BJ (cell line): ENCODE measurements at places on chromosomes 5 and 9. TPM values are rescaled to one million over a fixed set of nuclear protein-coding genes. Genes with fewer than 3 reads are reported as not detected.

- no peak for DNase-seq
These were observed 3.8 kb downstream of the P4HA2 start for GRCh38 chr5:132223861-132224260.

GRCh38 chr5:54524082-54524481 lies 6.5 kb downstream of the SNX18 start:
- no peak for DNase-seq

DNA sequence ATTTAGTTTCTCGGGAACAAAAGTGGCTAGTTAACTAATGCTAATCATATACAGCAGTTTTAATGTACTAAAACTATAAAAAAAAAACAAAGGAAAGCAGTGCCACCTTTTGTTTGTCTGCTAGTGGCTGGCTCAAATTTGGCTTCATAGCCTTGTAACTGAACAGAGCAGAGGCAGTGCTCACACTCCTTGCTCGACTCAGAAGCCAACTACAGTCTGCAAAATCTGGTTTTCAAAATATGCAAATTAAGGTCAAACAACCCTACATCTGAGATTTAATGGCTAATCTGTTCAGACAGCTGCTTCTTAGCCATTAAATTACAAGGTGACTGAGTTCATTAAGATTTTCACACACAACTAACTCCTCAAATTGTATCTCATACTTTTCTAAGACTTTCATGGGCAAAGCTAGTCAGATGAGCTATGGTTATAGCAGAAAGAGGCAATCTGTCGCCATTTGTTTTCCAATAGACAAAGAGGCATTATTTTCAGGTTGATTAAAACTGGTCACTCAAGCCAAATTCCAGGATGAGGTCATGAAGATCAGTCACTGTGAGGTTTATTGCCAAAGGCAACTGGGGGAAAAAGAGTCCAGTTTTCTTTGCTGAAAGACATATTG lies 56.8 kb upstream of the EPB41L4A start:
- no peak for DNase-seq

DNA sequence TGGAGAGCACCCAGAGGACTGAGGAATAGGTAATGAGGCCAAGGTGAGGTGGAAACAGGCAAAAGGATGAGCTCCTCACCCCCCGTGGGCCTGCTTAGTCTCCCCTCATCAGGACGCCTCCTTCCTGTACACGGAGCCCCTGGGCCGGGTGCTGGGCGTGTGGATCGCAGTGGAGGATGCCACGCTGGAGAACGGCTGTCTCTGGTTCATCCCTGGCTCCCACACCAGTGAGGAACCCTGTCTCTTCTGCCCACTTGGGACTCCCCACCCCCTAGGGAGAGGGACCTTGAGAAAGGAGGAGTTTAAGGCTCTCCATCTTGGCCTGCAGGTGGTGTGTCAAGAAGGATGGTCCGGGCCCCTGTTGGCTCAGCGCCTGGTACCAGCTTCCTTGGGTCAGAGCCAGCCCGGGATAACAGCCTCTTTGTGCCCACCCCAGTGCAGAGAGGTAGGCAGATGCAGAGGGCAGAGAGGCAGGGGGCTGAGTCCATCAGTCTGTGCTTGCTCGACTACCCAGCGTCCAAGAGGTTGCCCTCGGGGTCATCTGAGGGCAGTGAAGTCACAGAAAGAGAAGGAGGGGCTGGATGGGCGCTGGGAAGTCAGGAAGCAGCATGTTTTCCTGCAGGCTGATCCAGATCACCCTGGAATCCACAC lies 7.0 kb downstream of the DOLK start:
- no peak for DNase-seq

DNA sequence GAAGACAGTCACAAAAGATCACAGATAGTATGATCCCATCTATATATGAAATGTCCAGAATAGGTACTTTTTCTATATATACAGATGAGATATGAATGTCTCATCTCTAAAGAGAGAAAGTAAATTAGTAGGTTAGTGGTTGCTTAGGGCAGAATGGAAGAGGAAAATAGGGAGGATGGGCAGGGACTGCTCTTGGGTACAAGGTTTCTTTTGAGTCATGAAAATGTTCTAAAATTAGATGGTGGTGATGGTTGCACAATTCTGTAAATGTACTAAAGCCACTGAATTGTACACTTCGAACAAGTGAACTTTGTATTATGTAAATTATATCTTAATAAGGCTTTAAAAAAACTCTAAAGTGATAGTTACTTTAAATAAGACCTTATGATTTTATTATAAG lies 59.6 kb upstream of the GRAMD2B start:
- no peak for DNase-seq

- DNase-seq: no peak
These were observed 91.4 kb upstream of the ZNF462 start for GRCh38 chr9:106771608-106772007.

- DNase-seq: no peak
These were observed 48.5 kb downstream of the OLFM1 start for GRCh38 chr9:135135929-135136315.

GRCh38 chr9:28301281-28301680 lies 728.0 kb upstream of the C9orf72 start:
- DNase-seq: no peak

DNA sequence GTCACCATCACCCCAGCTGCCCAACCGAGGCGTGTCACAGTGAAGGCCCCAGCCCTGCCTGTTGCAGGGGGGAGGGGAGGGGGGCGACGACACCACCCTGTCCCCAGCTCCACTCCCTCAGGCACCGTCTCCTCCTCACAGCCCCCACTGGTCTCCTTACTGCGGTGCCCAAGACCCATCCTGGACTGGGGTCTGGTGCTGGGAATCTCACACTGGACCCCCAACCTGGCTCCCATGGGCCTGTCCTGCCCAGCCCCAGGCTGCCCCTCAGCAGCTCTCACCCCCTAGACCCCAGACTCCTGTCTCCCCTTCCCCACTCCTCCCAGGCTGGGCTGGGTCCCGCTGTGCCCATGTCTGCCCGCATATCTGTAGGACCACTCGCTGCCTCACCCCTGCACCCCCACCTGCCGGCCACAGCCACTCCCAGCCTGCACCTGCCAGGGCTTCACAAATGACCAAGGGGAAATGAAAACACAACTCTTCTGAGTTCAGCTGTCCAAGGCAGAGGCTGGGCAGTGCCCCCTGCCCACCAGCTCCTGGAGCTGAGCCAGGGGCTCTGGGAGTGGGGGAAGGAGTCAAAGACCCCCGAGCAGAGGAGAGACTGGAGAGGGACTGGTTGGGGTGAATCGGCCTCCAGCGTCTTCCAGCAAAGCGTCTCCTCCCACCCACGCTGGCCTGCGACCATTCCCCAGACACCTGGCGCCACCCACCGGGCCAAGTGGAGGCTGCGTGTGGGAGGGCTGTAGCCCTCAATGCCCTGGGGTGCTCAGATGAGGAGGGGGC lies 32.6 kb upstream of the EGFL7 start:
- DNase-seq: no peak

DNA sequence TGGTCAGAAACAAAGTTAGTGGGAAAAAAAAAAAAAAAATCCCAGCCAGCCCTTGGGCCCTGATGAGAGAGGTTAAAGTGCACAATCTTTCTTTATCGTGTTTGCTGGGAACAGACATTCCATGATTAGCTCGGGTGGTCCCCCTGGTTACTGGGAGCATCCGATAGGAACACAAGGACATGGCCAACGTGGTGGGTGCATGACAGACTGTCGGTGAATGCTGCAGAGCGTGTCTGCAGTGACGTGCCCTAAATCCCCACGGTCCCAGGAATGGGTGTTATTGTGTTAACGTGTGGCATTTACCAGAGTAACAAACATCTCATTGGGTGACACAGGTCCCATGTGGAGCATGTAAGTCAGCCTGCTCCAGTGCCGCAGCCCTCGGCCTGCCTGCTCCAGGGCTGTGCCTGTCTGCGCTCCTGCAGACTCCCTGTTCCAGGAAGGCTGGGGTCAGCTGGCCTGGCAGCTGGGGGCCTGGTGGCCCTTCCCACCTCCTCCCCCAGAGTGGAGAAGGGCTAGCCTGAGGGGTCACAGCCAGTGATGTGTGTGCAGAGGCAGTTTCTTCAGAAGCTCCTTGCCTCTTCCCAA lies 34.3 kb upstream of the TBC1D2 start:
- no peak for DNase-seq

- no peak for DNase-seq
These were observed 14.7 kb downstream of the IGIP start for GRCh38 chr5:140140435-140140834.

DNA sequence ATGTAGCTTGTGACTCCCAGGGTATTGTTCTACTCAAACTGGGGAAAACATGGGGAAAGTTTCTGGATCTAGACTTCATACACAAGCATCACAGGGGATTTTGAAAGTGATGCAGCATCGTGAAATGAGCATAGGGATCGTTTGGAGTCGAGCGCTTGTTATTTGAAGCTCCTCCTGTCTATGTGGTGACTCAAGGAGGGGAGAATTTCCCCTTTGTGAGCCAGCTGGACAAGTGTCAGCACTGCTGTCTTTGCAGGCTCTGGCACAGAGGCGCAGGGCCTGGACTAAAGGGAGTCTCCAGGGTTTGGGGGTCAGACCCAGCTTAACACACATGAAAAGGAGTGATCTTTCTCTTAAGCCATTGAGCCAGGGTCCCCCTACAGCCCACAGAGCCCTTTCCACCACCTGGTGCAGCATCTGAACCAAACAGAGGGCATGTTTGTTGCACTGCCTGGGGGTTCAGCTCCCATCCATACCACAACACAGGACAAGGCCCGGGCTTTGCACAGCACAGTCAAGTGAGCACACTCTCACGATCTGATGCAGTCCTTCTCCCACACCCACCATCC lies 51.0 kb downstream of the IRF1 start:
- peak; percentile 85 for DNase-seq

GRCh38 chr5:15495026-15495425 lies 5.0 kb upstream of the FBXL7 start:
- DNase-seq: no peak

DNA sequence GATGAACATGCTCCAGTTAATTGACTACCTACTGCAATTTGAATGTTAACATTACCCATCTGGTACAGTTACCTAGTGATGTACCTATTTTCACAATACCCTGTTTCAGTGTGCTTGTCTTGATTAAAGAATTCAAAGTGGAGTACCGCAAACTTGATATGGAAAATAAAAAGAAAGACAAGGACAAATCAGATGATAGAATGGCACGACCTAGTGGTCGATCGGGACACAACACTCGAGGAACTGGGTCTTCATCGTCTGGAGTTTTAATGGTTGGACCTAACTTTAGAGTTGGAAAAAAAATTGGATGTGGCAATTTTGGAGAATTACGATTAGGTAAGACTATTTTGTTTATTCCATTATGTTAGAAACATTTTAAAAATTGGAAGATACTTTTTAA lies 33.5 kb downstream of the CSNK1G3 start:
- DNase-seq: no peak

Gene SEC24A
- 27.9 and 35.0 TPM in 2 replicates for polyA plus RNA-seq

Gene FAT2
- not detected in 2 replicates for polyA plus RNA-seq

Gene RCL1
- 3.7 and 5.1 TPM in 2 replicates for polyA plus RNA-seq

Gene SLC34A3
- not detected in 2 replicates for polyA plus RNA-seq

Gene LCN9
- polyA plus RNA-seq: not detected in 2 replicates

Gene BHMT2
- polyA plus RNA-seq: 11.5 and 12.4 TPM in 2 replicates

Gene KCNT1
- polyA plus RNA-seq: not detected in 2 replicates

Gene KCNMB1
- 0.04 TPM in 1 of 2 replicates, not detected in the other for polyA plus RNA-seq

Gene F12
- 0.67 and 0.69 TPM in 2 replicates for polyA plus RNA-seq
